Fibroblast of gingiva (primary cell): ENCODE measurements at places on chromosomes 2 and 18.

GRCh38 chr2:214484701-214485100 lies 73.8 kb downstream of the VWC2L start:
- DNase-seq, result no peak

DNA sequence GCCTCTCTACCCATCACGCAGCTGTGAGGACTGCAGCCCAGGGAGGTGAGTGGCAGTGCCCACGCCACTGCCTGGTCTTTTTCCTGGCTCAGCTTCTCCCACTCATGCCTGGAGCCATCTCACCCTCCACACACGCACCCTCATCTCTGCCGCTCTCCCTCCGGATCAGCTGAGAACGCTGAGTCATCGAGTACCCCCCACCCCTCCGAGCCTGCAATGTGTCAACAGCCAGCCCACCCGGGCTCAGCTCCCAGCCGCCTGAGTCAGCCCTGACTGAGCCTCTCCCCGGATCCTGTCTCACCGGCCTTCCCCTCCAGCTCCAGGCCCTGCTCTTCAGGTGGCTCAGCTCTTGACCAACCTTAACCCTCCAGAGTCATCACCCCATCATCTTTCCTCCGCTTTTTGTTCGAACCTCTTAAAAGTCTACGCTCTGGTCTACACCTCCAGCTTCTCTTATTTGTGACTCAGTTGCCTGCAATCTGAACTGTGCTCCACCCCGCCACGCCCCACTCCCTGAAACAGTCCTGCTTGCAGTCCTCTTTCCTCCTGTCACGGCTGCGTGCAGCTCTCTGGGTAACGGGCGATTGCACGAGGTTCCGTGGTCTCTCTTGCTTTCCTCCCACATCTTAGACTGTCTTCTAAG lies 94.4 kb upstream of the ASAP2 start:
- DNase-seq, result peak; percentile 73

GRCh38 chr2:232229911-232230310 lies 148.6 kb upstream of the ALPP start:
- peak; percentile 31 for DNase-seq

GRCh38 chr18:10530852-10531251 lies 5.0 kb downstream of the NAPG start:
- no peak for DNase-seq
